ENCODE measurements at places on chromosomes 4 and X.
A peak's percentile ranks its signal among the peaks of the same experiment; 100 is the strongest.

GRCh38 chr4:30716158-30716557 lies 4.0 kb upstream of the PCDH7 start:
- peaks cover 73% of the 10 kb centered on the region for H3K27me3 ChIP-seq
- peaks cover 1% of the 10 kb centered on the region for H3K36me3 ChIP-seq
- no peak overlapping the region for H3K27ac ChIP-seq
- H3K4me1 ChIP-seq: peaks cover 27% of the 10 kb centered on the region

DNA sequence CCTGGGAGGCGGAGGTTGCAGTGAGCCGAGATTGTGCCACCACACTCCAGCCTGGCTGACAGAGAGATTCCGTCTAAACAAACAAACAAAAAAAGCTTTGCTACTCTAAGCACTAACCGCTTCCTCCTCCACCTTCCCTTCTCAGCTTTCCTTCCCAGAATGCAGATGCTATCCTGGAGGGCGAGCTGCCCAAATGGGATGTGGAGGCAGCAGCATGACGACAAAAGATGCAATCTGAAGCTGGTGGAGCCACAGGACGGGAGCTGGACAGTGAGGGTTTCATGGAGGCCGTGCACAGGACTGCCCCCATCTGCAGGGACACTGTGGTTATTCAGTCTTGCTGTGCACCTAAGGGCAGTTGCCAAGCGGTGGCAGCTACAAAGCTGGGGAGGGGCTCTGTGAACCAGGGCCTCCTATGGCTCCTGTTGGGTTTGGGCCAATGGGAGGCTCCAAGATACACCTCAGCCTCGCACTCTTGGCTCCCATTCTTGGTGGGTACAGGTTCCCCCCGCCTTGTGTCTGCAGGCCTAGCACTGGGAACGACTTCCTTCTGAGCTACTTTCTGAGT lies 47.4 kb downstream of the WDR1 start:
- H3K27me3 ChIP-seq: no peaks in the 10 kb centered on the region
- H3K36me3 ChIP-seq: peaks cover 19% of the 10 kb centered on the region
- H3K4me1 ChIP-seq: no peaks in the 10 kb centered on the region

GRCh38 chr4:94390804-94391410 lies 48.3 kb upstream of the HPGDS start:
- H3K4me1 ChIP-seq: no peaks in the 10 kb centered on the region
- H3K27me3 ChIP-seq: peaks cover 7% of the 10 kb centered on the region
- H3K4me3 ChIP-seq: no peak overlapping the region
- H3K27ac ChIP-seq: no peak overlapping the region

DNA sequence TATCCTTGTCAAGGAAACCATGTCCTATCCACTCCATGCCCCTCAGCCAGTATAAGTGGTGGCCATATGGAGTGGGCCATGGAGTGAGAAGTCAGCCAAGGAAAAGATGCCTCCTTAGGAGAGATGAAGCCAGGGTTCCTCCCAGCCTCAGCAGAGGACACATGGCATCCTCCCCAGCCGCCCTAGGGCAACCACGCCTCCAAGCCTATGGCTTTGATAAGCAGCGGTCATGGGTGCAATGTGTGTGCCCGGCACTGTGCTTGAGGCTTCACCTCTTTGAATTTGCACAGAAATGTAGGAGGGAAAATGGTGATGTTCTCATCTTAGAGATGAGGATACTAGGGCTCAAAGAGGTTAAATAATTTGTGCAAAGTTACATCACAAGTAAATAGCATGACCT lies 34.6 kb upstream of the TBC1D14 start:
- no peak overlapping the region for H3K4me3 ChIP-seq
- H3K27ac ChIP-seq: no peak overlapping the region
- peaks cover 18% of the 10 kb centered on the region for H3K36me3 ChIP-seq
- H3K27me3 ChIP-seq: no peaks in the 10 kb centered on the region
- H3K4me1 ChIP-seq: no peaks in the 10 kb centered on the region

- no peak for DNase-seq
- H3K27me3 ChIP-seq: no peaks in the 10 kb centered on the region
- no peak overlapping the region for H3K4me3 ChIP-seq
- no peaks in the 10 kb centered on the region for H3K36me3 ChIP-seq
- H3K4me1 ChIP-seq: no peaks in the 10 kb centered on the region
Measured at GRCh38 chrX:49850028-49850427, 20.9 kb downstream of the PAGE4 start.

DNA sequence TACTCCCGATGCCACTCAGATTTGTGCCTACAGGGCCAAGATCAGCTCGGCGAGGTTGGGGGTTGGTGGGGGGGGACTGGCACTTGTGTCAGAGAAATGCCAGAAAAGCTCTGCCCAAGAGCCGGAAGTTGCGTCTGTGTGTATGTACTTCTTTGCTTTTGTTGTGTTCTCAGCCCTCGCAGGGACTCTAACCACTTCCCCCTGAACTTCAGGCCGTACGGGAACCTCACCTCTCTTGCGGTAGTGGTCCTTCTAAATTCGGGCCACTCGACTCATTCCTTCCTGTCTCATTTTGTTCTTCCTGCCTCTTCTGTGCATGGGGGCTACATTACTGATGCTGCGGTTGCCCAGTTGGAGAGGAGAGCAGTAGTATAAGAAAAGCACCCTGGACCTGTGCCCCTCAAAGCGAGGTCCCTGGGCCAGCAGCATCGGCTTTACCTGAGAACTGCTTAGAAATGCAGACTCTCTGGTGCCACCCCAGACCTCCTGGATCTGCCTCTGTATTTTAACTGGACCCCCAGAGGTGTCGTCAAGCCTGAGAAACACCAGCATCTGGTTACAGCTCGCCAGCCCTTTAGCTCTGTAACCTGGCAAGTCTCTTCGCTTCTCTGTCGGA lies 146.3 kb upstream of the RPS6KA3 start:
- H3K27ac ChIP-seq: peak overlapping the region; percentile 85
- DNase-seq: peak; percentile 34
- peak overlapping the region; percentile 56 for H3K4me3 ChIP-seq
- H3K4me1 ChIP-seq: peaks cover 31% of the 10 kb centered on the region
- peaks cover 5% of the 10 kb centered on the region for H3K36me3 ChIP-seq
- H3K27me3 ChIP-seq: no peaks in the 10 kb centered on the region

DNA sequence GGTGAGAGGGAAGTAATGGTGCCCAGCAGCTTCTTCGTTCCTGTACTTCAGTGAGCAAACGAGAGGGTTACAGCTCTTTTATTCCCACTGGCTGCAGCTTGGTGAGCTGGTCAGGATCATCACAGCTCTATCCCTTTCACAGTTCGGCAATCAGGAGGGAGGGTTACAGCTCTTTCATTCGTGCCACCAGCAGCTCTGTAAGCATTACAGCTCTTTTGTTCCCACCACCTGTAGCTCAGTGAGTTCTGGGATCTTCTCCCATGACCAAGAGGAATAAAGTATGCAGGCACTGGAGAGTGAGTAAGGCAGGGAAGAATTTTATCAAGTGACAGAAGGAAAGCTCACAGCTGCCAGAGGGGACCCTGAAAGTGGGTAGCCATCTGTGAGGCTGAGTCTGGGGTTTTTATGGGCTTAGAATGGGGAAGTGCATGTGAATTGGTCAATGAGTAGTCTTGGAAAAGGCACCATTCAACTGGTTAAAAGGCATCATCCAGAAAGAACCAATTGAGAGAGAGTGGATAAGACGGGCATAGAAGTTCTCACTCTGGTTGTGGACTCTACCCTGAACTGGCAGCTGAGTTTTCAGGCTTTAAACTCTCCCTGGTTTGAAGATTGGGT lies 123.7 kb downstream of the COX18 start:
- no peaks in the 10 kb centered on the region for H3K36me3 ChIP-seq
- no peaks in the 10 kb centered on the region for H3K4me1 ChIP-seq
- H3K27me3 ChIP-seq: peaks cover 16% of the 10 kb centered on the region
- no peak for DNase-seq

DNA sequence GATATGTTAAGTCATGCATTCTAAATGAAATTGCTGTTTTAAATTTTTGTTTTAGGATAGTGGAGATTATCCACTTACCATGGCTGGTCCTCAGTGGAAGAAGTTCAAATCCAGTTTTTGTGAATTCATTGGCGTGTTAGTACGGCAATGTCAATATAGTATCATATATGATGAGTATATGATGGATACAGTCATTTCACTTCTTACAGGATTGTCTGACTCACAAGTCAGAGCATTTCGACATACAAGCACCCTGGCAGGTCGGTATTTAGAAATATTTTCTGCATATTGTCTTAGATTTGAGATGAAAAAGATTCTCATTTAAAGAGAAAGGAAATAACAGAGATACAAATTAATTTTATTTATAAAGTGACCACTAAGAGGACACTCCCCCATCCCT lies 83.6 kb downstream of the STAG2 start:
- H3K27me3 ChIP-seq: no peaks in the 10 kb centered on the region
- H3K4me1 ChIP-seq: peaks cover 13% of the 10 kb centered on the region
- H3K36me3 ChIP-seq: peaks cover 13% of the 10 kb centered on the region
- DNase-seq: no peak
- H3K27ac ChIP-seq: no peak overlapping the region

DNA sequence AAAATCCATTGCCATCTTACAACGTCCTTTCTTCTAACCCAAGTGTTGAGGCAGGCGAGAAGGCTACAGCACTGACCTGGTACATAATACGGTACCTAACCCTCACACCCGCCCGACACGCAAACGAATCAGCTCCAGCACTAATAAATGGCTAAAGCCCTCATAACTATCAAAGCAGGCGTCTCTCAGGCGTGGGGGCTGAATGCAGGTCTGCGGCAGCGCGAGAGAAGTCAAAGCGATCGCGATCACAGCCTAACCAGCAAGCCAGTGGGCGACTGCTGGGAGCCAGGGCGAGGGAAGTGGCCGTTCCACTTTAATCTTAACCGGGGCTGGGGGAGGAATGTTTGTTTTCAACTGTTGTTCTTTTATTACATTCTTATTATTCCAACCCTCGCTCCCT lies 1.5 kb downstream of the CDX4 start:
- H3K27ac ChIP-seq: no peak overlapping the region
- peaks cover 62% of the 10 kb centered on the region for H3K27me3 ChIP-seq

- no peaks in the 10 kb centered on the region for H3K4me1 ChIP-seq
- no peak overlapping the region for H3K4me3 ChIP-seq
- no peak overlapping the region for H3K27ac ChIP-seq
- no peaks in the 10 kb centered on the region for H3K36me3 ChIP-seq
Measured at GRCh38 chr4:115687052-115687755, 573.8 kb upstream of the NDST4 start.

- no peak overlapping the region for H3K27ac ChIP-seq
- H3K36me3 ChIP-seq: no peaks in the 10 kb centered on the region
- peaks cover 1% of the 10 kb centered on the region for H3K4me1 ChIP-seq
- no peak overlapping the region for H3K4me3 ChIP-seq
Measured at GRCh38 chr4:14952352-14952751, 49.9 kb upstream of the CPEB2 start.

- H3K27ac ChIP-seq: no peak within 1 kb of the TSS
- no peak for DNase-seq
- no peaks in the 10 kb centered on the region for H3K36me3 ChIP-seq
Measured at GRCh38 chr4:105551965-105552746, at the start of gene ARHGEF38. Gene ARHGEF38 (plus strand): TSS chr4:105552620. CDS start chr4:105552766, 146 bp downstream.

DNA sequence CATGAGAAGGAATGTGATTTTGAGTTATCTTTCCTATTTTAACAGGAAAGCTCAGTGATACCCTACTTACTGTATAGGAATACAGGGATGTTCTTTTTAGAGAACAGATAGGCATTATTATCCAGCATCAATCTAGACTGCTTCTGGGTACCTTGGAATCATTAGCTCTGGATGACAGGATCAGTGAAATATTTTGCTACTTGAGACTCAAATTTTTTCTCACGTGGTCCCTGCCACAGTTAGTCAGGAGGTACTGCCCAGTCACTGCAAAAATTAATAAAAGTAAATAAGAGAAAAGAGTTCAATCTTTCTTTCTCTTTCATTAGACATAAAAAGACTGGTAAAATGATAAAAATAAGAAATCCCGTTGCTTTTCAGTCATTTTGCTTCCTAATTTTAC lies 5.5 kb downstream of the ZNF827 start:
- peaks cover 39% of the 10 kb centered on the region for H3K36me3 ChIP-seq
- H3K27ac ChIP-seq: no peak overlapping the region
- H3K4me1 ChIP-seq: peaks cover 53% of the 10 kb centered on the region
- H3K27me3 ChIP-seq: no peaks in the 10 kb centered on the region
- DNase-seq: no peak

GRCh38 chr4:78940752-78941151 lies 1.5 kb upstream of the PAQR3 start:
- peaks cover 25% of the 10 kb centered on the region for H3K27me3 ChIP-seq
- peaks cover 7% of the 10 kb centered on the region for H3K36me3 ChIP-seq
- H3K27ac ChIP-seq: no peak overlapping the region
- peaks cover 32% of the 10 kb centered on the region for H3K4me1 ChIP-seq
- no peak overlapping the region for H3K4me3 ChIP-seq

DNA sequence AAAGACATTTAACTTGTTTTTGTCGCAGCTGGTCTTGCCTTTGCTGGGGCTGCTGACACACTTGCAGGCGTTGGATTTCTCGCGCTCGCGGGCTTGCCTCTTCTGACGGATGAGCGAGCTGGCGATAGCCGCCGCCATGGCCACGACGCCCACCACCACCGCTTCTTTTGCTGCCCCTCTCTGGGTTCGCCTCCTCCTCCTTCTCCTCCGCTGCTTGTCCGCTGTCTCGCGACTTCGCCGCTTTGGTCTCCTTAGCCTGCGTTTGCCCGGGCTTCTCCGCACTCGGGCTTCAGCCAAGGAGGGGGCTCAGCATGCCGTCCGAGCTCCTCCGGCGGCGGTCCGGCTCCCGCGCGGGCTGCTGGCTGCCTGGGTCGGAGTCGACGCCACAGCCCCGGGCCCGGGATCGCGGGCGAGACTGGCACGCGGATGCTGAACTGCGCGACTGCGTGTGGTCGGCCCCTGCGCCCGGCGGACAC lies 613 bp downstream of the FGF13 start:
- no peaks in the 10 kb centered on the region for H3K36me3 ChIP-seq
- H3K27ac ChIP-seq: no peak overlapping the region
- H3K4me3 ChIP-seq: no peak overlapping the region

- H3K4me1 ChIP-seq: no peaks in the 10 kb centered on the region
- H3K27ac ChIP-seq: no peak overlapping the region
- H3K36me3 ChIP-seq: no peaks in the 10 kb centered on the region
- peaks cover 5% of the 10 kb centered on the region for H3K27me3 ChIP-seq
Measured at GRCh38 chr4:151199319-151200190, 77.4 kb upstream of the PRSS48 start.

GRCh38 chr4:7922466-7922865 lies 17.2 kb downstream of the AFAP1 start:
- H3K27ac ChIP-seq: no peak overlapping the region
- H3K36me3 ChIP-seq: peaks cover 5% of the 10 kb centered on the region
- no peaks in the 10 kb centered on the region for H3K27me3 ChIP-seq
- no peak overlapping the region for H3K4me3 ChIP-seq

DNA sequence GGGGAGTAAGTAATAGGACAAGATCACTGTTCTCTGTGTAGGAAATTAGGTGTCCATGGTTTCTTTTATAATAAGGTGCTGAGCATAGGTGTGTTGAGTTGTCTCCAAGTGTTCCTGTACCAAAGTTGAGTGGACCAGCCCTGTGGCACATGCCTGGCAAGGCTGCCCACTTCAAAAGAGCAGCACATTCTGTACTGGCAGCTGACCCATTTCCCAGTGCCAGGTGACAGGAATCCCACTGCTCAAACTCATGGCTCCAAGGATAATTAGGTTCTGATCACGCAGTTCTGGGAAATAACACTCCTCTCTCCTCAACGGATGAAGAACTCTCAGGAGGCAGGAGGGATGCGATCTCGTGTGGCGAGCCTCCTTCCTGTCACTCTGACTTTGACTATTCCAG lies 12.8 kb upstream of the LGI2 start:
- no peaks in the 10 kb centered on the region for H3K4me1 ChIP-seq
- no peak overlapping the region for H3K4me3 ChIP-seq
- no peaks in the 10 kb centered on the region for H3K36me3 ChIP-seq
- DNase-seq: no peak
- no peak overlapping the region for H3K27ac ChIP-seq
